ENCODE measurements at places on chromosomes 4 and X.

DNA sequence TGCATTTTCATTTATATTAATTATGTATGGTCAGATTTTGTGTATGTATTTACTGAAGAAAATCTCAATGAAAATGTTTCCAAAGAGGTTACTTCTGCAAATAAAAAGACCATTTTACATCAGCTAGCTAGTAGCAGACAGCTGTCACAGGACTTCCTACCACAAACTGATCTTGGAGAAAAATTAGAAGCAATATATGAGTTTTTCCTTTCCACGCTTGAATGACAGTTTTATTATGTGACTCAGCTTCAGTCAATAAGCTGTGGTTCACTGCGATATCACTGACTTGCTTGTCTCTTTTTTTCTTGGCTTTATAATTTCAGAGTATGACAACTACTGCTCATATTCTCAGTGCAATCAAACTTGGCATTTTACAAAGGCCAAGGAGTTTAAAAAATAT lies 787.4 kb upstream of the GALNTL6 start:
- DNase-seq: no peak

GRCh38 chr4:80134936-80135701 lies 62.1 kb upstream of the ANTXR2 start:
- DNase-seq: no peak

GRCh38 chr4:127732623-127733328 lies 2.6 kb downstream of the SLC25A31 start:
- DNase-seq: no peak

DNA sequence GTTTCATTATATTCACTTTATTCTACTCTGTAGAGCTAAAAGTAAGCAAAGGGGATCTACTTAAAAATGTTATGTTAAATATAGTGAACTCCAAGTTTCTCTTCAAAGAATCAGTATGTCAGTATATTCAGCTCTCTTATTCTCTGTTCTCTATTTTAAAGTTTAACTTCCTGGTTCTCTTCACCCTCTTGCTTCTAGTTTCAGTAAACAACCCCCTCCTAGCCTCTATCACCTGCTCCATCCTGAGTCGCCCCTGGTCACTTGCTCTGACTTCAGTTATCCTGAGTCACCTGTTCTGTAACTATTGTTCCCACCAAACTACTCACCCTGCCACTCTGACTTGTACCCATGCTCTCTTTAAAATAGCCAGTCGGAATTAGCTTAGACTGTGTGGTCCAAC lies 180.9 kb upstream of the AADAT start:
- no peak for DNase-seq

- peak; percentile 68 for DNase-seq
These were observed 779 bp upstream of the DDX60L start for GRCh38 chr4:168480931-168481611.

- DNase-seq: no peak
These were observed 164.7 kb upstream of the SLC7A11 start for GRCh38 chr4:138406876-138407275.

DNA sequence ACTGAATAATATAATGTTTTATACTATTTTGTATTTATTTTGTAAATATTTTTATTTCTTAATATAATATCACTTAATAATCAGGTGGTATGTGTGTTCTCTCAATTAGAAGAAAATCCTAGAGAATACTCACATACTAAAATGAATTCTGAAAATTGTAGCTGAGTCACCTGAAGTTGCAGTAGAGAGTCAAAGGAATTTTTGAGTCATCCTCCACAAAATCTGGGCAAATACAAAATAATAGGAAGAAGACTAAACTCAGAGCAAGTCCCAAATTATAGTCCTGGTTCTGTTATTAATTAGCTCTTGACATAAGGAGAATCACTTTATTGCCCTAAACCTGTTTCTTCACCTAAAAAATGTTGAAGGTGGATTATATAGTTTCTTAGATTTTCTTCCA lies 57.8 kb downstream of the SPATA4 start:
- no peak for DNase-seq

DNA sequence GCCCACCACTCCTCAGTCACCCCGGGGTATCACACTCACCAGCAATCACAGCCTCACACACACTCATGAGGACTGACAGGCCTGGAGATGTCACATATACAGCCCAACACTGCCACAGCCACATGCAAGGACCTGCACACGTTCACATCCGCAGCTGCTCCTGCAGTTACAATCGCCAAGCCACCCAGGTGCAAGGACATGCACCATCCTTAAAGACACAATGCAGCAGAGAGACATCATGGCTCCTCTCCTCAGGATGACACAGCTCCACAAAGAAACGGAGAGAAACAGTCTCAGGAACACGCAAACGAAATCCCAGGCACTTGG lies 1.1 kb downstream of the PCSK1N start:
- no peak for DNase-seq

- no peak for DNase-seq
These were observed 531 bp upstream of the MANBA start for GRCh38 chr4:102761296-102761701.

- no peak for DNase-seq
These were observed 277.7 kb downstream of the NR3C2 start for GRCh38 chr4:148164557-148164956.

- no peak for DNase-seq
These were observed 351.4 kb downstream of the KLHL13 start for GRCh38 chrX:117765211-117765610.

- no peak for DNase-seq
These were observed 841.9 kb downstream of the PCDH18 start for GRCh38 chr4:136690360-136690759.

- no peak for DNase-seq
These were observed 111.7 kb upstream of the TAPT1 start for GRCh38 chr4:16337936-16338335.

DNA sequence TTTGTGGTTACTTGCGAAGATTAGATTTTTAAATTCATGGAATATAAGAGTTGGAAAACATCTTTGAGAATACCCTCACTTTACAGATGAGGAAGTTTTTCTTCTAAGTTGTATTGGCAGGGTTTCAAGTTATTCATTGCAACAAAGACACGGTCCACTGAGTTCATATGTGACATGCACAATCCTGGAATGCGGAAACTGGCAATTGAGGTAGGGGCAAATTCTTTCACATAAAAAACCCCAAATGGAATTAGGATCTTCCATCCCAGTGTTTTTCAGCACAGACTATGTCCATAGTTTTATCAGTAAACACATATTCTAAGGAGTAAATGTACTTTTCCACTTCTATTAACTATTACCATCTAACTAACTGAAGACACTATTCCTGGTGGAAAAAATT lies 81.8 kb upstream of the NAP1L5 start:
- DNase-seq: no peak

- DNase-seq: no peak
These were observed 16.3 kb upstream of the ZNF41 start for GRCh38 chrX:47499293-47499692.

DNA sequence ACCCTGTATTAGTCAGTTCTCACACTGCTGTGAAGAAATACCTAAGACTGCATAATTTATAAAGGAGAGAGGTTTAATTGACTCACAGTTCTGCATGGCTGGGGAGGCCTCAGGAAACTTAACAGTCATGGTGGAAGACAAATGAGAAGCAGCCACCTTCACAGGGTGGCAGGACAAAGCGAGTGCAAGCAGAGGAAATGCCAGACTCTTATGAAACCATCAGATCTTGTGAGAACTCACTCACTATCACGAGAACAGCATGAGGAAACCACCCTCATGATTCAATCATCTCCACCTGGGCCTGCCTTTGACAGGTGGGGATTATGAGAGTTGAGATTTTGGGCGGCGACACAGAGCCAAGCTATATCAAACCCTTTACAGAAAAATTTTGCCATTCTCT lies 722.4 kb downstream of the RAB28 start:
- no peak for DNase-seq

GRCh38 chrX:53211391-53211978 lies 13.5 kb downstream of the KDM5C start:
- DNase-seq: no peak

GRCh38 chr4:38757945-38758600 lies 24.7 kb downstream of the TLR10 start:
- DNase-seq: peak; percentile 4

DNA sequence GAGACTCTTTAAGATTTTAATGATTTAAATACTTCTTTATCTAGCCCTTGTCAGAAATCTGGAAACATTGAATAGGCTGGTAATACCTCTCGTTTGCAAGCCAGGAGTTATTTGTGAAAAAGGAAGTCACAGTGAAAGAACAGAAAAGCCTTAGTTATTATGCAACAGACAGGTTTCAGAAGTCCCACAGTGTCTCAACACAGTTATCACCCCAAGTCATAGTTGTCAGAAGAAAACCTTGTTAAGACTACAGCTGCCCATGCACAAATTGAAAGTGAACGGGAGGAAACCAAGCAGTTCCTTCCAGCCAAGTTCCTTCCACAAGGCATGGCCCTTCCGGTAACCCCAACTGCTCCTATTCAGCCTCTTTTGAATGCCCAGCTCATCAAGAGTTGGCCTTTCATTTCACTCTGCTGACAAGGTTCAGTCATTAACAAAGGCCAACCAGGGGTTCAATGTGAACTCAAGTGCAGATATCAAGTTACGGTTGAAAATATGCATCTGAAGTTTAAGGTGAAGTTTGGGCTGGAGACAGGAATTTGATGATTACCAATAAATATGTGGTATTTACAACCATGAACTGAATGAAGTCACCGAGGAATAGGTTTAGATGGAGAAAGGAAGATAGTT lies 15.6 kb downstream of the ALPK1 start:
- no peak for DNase-seq

GRCh38 chr4:76532805-76533204 lies 97.8 kb downstream of the SHROOM3 start:
- DNase-seq: no peak

GRCh38 chr4:166482758-166483157 lies 609.7 kb downstream of the TLL1 start:
- no peak for DNase-seq

GRCh38 chr4:187478292-187479140 lies 517.1 kb upstream of the ZFP42 start:
- no peak for DNase-seq

DNA sequence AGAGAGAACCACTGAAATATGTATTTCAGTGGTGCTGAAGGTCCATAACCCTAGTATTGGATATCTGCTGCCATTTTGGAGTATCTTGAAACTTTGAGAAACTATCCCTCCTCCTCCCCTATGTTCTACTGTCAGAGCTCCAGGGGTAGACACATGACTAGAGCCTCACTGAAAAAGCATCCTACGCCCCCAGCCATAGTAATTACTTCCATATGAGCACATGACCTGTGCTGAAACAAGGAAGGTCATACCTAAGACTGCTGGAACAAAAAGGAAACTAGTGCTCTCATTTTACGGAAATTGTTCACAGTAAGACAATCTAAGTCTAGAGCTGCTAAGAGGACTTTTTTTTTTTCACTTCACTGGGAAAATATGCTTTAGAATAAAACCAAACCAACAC lies 42.0 kb upstream of the MAPK10 start:
- DNase-seq: no peak

DNA sequence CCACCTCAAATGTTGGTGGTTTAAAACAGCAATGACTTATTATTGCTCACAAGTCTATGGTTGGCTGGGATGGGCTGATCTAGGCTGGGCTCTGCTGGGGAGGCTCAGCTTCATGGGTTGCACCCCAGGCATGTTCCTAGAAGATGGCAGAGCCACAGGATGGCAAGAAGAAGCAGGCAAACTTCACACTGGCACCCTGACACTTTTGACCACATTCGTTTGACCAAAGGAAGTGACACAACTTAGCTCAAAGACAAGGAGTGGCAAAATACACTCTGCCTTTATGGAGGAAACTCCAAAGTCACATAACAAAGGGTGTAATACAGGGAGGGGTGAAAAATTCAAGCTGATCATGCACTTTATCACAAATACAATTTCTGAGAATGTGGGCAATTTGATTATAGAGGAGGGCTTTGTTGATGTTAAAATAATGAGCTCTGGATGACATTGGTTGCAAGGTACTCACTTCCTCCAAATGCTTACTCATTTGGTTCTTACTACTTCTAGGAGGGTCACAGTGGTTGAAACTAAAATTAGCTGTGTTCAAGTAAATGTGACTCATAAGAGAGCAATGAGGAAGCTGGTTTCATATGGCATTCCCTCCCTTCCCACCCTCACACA lies 249.2 kb upstream of the RPS6KA3 start:
- no peak for DNase-seq

DNA sequence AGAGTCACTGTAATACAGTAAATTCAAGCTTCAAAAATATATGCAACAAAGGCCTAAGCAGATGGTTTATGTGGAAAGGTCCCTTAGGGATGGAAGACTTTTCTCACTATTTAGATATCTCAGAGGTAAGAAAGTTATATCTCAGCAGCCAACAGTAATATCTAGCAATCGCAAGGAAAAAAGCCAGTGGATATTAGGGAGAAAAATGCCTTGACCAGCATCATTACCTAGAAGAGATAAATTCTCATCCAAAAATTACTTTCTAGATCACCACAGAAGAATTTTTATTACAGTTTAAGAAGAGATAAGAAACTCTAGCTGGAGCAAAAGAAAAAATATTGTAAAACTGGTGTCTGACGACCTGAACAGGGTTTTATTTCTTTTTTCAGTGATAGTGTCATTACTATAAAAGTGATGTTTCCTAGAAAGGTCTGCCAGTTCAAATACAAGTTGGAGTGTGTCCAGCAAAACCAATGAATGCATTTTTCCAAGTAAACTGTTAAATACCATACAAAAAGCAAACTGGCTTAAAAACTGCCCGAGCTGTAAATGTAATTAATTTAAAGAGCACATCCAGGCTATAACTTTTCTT lies 100.0 kb downstream of the ATP11C start:
- no peak for DNase-seq

- no peak for DNase-seq
These were observed 550.5 kb upstream of the BOD1L1 start for GRCh38 chr4:14177987-14178386.

DNA sequence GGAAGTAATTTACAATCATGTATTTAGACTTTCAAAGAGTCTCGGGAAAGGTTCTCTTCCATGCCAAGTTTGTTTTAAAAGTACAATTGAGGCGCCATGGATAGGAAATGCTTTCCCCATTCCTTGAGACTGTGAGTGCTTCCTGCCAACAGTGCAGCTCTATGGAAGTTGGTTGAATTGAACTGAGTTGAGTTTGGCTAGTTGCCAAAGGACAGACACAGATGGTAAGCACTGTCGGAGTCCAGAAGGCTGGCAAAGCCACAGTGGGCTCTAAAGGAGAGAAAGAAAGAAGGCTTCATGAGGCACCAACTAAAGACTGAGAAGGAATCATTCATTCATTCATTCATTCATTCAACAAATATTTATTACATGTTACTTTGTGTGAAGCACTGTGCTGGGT lies 4.3 kb upstream of the KCNE5 start:
- DNase-seq: no peak

GRCh38 chr4:172698256-172698655 lies 470.4 kb upstream of the GALNT7 start:
- DNase-seq: no peak

DNA sequence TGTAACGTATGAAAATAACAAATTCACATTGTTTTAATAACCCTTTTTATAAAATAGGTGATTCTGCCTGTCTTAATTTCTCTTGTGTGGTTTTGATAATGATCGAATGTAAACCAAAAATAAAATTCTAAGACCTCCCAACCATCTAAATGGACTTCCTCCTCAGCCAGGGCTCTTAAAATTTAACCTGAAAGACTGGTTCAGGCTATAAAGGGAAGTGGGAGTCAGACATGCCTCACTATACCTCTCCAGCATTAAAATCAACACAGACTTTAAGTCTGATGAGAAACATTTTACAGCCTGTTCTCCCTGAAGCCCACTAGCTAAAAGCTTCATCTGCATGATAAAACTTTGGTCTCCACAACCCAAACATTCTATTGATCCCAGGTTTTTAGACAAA lies 97.6 kb upstream of the STIM2 start:
- DNase-seq: no peak

- no peak for DNase-seq
These were observed 49.0 kb upstream of the ZNF157 start for GRCh38 chrX:47321386-47321785.

- no peak for DNase-seq
These were observed 50.3 kb downstream of the PHKA2 start for GRCh38 chrX:18933617-18934016.

Data from CD4-positive, alpha-beta T cell treated with Interleukin-6 at 100 ng/mL for 8 hours (primary cell).